Epithelial cell of proximal tubule (primary cell): ENCODE measurements at places on chromosomes 3 and 15. TPM values are rescaled to one million over a fixed set of nuclear protein-coding genes. Genes with fewer than 3 reads are reported as not detected.

The AGTR1 gene
- 0.12 and 0.14 TPM in 2 replicates for total RNA-seq

The ZNF385D gene
- under 0.01 and 0.43 TPM in 2 replicates for total RNA-seq

The VIPR1 gene
- total RNA-seq: 0.43 TPM in 1 of 2 replicates, not detected in the other

DNA sequence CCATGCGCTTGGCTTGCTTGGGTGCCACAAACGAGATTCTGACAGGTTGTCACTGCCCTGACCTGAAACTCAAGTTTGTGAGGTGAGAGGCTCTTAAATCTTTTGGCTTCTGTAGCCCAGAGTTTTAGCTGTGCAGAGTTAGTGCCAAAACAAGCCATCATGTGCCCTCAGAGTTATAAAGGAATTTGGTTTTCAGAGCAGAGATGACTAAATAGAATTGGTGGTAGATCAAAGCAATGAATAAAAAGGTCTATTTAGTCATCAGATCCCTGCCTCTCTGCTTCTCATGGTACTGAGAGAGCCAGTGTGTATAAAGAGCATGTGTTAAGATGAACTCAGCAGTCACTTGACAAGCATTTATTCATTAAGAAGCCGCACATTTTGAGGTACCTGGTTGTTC, 207.5 kb upstream of the DPH6 start:
- DNase-seq: no peak

GRCh38 chr15:88022716-88023115, 233.8 kb downstream of the NTRK3 start:
- no peak for DNase-seq

DNA sequence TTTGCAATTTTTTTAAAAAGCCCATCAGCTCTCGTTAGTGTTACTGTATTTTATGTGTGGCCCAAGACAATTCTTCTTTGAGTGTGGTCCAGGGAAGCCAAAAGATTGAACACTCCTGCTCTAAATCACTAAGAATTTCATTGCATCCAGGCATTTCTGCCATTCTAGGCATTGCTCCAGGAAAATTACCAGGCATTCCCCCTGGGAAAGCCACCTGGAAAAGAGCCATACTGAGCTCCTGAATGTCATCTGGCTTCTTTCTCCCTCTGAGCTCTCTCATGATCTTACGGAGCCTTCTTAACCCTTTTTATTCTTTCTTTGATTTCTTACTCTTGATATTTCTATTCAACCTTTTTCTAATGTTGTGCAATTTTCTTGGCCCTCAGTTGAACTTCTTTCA, 202.2 kb downstream of the DOCK3 start:
- no peak for DNase-seq

GRCh38 chr15:62894322-62895085, 148.0 kb upstream of the TPM1 start:
- no peak for DNase-seq

DNA sequence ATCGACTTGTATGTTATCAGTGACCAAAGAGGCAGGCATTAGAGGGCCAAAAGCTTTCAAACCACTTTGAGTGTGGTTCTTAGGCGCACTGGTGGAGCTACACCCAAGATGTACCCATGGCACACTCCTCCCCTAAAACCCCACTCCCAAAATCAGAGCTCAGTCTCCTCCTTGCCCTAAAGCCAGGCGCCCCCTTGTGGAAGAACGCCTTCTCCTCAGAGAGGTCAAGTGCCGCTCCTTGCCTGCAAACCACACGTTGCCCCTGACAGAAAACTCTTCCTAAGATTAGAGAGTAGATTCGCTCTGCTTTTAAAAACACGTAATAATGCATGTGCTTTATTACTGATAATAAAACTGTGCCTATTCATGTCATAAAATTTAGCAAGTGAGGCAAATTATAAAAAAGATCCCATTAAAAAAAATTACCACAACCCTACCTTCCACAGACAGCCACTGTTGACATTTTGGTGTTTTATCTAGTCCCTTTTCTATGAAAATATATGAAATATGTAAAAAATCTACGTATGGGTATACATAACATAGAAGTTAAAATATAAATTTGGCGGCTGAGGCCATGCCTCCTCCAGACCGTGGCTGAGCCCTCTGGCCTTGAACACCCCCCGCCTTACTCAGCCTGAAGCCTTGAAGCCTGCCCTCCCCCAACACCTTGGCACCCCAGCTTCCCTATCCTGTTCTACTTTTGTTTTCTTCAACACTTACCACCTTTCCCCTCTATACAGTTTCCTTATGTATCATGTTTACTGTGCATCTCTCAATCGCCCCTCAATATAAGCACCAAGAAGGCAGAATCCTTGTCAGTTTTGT, 33.5 kb downstream of the BCL2L10 start:
- no peak for DNase-seq

DNA sequence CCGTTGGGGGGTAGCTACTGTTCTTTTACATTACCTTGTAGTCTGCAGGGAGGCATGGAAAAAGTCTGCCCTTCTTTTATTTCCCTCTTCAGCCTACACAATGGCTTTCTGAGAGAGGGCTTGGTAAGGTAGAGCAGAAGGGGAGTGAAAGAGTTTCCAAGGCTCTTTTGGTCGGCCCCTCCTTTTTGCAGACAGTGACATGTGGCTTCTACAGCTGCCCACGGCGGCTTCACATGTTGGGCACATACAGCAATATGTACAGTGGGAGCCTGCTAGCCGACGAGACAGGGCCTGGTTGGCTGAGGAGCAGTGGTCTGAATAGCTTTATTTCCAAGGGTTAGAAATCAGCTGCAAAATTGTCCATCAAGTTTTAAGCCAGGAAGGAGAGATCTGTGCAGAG, 4.0 kb downstream of the INAFM2 start:
- DNase-seq: no peak

DNA sequence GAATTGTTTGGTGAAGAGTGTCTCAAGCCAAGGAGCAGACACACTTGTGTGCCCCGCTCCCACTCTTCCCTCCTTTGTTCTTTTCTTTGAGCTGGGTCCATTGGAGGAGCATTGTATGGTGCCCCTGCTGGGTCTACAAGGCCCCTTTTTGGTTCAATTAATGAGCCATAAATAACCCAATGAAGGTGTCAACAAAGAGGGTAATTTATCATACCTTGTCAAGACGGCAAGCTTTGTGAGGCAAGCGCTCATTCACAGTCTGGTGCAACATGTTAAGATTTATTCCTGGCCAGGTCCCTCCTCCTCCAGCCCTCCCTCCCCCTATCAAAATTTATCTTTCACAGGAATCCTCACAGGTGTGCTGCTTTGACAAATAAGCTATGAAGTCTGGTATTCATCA, 300.1 kb downstream of the RORA start:
- DNase-seq: no peak
